Camera-type eye (tissue), 1 donor: ENCODE measurements at places on chromosomes 13 and 19. TPM values are rescaled to one million over a fixed set of nuclear protein-coding genes. Genes with fewer than 3 reads are reported as not detected.

The FCER2 gene
- total RNA-seq: not detected

The PSG1 gene
- total RNA-seq: not detected

The SLITRK6 gene
- 17.6 TPM for total RNA-seq

The JOSD2 gene
- 8.0 TPM for total RNA-seq

The APOC4 gene
- not detected for total RNA-seq

The SELENOV gene
- total RNA-seq: 1.7 TPM

The APOC1 gene
- 7.1 TPM for total RNA-seq

The ZNF225 gene
- total RNA-seq: 12.0 TPM

The RAB3A gene
- total RNA-seq: 21.1 TPM

The KLK11 gene
- total RNA-seq: 4.7 TPM

The PODNL1 gene
- 3.3 TPM for total RNA-seq

The CGB1 gene
- total RNA-seq: not detected

The ZNF302 gene
- 85.5 TPM for total RNA-seq

The SYT3 gene
- 6.8 TPM for total RNA-seq

The HSPB6 gene
- total RNA-seq: 14.9 TPM

The AMH gene
- 0.82 TPM for total RNA-seq

The FREM2 gene
- total RNA-seq: 22.8 TPM

The LILRB2 gene
- total RNA-seq: 1.2 TPM

The GJB6 gene
- 3.4 TPM for total RNA-seq

The RUBCNL gene
- 7.3 TPM for total RNA-seq

The ZNF433 gene
- total RNA-seq: 26.3 TPM

The CYP2A7 gene
- total RNA-seq: not detected

The CALR gene
- total RNA-seq: 471 TPM

The LIM2 gene
- total RNA-seq: 168 TPM

The ABHD13 gene
- total RNA-seq: 19.5 TPM

The WASF3 gene
- total RNA-seq: 61.2 TPM

The HOMER3 gene
- 27.1 TPM for total RNA-seq

The GPR183 gene
- total RNA-seq: 7.6 TPM

The PLA2G4C gene
- total RNA-seq: 42.7 TPM

The PLPPR3 gene
- 21.2 TPM for total RNA-seq

The IGFL1 gene
- total RNA-seq: not detected

The JAK3 gene
- total RNA-seq: 3.4 TPM

The PGLYRP1 gene
- total RNA-seq: 0.93 TPM

The ZNF628 gene
- total RNA-seq: 2.3 TPM

The NRTN gene
- 3.7 TPM for total RNA-seq

The SPIB gene
- total RNA-seq: 0.33 TPM

The YJEFN3 gene
- total RNA-seq: 3.2 TPM

The ZNF844 gene
- 52.0 TPM for total RNA-seq

The RNF113B gene
- not detected for total RNA-seq

The C2CD4C gene
- total RNA-seq: 3.8 TPM

The ABCA7 gene
- total RNA-seq: 84.4 TPM

The TEX101 gene
- total RNA-seq: 0.55 TPM

The MCEMP1 gene
- total RNA-seq: not detected

The TPTE2 gene
- total RNA-seq: not detected
